ENCODE measurements at places on chromosomes 3 and 15. TPM values are rescaled to one million over a fixed set of nuclear protein-coding genes. Genes with fewer than 3 reads are reported as not detected.

UNC13C gene
- not detected for total RNA-seq

CELSR3 gene
- total RNA-seq, result 8.1 TPM

TRPC1 gene
- 0.86 TPM for total RNA-seq

FAM81A gene
- 0.67 TPM for total RNA-seq

SNX22 gene
- 0.93 TPM for total RNA-seq

KCNMB3 gene
- 0.31 TPM for total RNA-seq
